Activated CD8-positive, alpha-beta memory T cell treated with anti-CD3 and anti-CD28 coated beads for 1 hour (primary cell): ENCODE measurements at places on chromosomes 5 and 9.

DNA sequence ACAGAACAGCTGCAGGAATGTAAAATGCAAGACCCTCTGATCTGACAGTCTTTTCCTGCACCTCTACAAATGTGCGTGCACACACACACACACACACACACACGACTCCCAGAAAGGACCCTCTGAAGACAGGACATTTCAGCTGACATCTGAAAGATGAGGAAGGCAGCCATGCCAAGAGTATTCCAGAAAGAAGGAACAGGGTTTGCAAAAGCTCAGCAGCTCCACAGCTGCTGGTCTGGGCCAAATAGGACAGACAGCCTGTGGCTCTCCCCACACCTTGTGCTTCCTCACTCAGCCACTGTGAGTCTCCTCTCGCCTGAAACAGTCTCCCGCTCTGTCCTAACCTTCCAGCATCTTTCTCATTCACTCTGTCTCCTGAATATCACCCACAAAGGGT is 189.0 kb downstream of the PALM2AKAP2 start:
- DNase-seq: no peak

GRCh38 chr5:59069438-59070079 is 486.7 kb downstream of the RAB3C start:
- no peak for DNase-seq

DNA sequence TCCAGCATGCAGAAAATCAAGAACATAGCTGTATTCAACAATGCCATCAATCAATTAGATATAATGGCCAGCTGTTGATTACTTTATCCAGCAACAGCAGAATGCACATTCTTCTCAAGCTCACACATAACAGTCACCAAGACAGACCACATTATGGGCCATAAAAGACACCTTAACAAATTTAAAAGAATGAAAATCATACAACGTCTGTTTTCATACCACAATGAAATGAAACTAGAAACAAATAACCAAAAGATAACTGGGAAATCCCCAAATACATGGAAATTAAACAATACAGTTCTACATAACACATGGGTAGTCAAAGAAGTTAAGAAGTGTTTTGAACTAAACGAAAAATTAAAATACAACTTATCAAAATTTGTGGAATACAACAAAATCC is 130.9 kb upstream of the GNA14 start:
- DNase-seq: no peak

DNA sequence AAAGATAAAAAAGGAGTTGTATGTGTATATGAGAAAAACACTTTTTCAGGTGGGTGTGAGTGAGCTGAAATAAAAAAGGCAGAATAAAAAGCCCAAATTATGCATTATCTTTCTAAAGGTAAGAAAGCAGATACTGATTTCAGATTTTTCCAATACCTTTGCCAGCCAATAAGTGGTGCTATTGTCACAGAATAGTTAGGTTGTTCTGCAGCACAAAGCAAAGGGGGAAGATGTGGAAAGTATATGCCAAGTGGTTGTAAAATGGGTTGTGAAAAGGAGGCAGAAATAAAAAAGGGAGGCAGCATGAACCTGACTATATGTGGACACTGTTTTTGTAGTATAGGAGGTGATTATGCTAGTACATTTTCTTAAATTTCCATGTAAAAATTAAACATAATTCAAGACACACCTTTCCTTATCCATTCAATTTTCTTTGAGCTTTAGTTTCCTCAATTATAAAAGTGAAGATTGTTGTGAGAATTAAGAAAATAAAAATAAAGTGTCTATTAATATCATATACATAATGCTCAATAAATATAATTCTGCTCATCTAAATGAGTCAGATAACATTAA is 106.7 kb downstream of the SMIM15 start:
- no peak for DNase-seq

DNA sequence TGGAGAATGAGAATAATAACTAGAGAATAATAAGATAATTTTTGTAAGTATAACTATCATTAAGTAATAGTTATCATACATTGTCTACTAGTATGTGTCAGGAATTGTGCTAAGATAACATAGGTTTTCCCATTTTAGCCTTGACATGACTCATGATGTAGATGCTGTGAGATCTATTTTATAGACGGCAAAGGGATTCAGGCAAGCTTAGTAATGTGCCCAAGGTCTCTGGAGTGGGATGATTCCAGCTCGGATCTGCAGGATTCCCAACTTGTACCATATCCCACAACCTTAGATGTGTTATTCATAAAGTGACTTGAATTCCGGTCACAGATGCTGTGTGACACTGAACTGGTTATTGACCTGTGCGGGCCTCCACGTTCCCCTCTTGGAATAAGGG is 51.5 kb downstream of the IL31RA start:
- no peak for DNase-seq

DNA sequence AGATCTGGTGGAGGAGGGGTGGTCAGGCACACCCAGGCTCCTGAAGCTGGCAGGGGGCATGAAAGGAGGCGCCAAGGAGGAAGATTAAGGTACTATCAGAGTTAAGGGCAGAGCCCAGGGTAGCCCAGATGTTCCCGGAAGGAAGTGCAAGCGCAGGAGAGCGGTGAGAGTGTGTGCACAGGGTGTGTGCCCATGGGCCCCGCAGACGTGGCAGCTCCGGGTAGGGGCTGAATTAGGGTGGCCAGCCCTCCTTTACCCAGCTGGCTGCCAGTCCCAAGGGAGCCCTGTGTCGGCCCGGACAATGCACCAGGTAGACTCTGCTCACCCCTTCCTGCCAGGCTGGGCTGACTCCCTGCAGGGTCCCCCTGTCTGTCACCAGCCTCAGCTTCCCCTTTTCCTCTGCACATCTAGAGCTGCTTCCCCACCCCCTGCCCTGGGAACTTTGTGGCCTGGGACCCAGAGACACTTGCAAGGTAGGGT is at the start of gene SMIM33:
Gene SMIM33, plus strand, starts transcription at position 184 of the 480 bp plus-strand sequence. Its CDS starts 118 bp downstream, at position 302.
- DNase-seq: no peak

DNA sequence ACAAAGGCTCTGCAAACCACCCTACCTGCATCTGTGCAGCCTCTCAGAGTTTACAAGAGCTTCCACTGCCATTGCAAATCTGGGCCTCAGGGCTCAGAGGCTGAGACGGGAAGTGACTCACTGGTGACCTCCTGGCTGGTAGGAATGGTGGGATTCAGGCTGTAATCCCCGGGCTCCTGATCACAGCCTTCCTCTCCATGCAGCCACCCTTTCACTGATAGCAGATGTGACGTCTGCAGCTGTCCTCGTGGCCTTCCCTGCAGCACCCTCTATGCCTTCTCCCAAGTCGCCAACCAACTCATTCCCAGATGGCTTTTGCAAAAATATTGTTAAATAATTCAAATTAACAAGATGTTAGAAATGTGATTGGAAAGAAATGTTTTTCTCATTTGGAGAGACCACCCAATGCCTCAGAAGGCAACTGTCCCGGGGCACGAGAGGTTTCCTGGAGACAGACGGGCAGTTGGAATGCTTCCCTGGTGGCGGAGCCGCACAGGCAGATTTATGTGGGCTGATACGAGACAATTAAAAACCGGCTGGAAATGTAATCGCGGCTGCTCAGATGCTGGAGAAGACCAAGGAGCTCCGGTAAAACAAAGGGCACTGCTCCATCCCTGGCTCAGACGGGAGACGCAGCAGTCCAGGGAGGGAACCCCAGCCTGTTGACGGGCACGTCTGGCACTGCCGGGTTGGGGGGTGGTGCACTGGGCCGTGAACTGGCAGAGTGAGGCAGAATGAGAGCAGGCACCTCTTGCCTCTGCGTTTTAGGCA is 34.4 kb upstream of the SLC25A51 start:
- DNase-seq: no peak

DNA sequence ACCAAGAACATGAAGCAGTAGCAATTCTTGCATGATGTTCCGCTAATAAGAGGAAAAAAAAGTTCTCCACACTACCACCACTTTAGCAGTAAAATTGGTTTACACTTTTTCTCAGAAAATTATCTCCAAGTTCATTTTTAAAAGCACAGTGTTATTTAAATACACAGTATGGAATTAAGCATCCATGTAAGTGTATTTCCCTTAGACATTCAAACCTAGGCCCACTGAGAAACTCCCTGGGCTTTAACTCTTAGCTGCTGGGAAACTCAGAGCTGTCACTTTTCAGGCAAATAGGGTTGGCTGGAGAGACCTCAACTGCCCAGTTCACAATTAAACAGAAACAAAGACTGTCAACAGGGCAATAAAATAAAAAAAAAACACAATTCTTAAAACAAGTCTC is 2.7 kb downstream of the GNAQ start:
- DNase-seq: no peak

DNA sequence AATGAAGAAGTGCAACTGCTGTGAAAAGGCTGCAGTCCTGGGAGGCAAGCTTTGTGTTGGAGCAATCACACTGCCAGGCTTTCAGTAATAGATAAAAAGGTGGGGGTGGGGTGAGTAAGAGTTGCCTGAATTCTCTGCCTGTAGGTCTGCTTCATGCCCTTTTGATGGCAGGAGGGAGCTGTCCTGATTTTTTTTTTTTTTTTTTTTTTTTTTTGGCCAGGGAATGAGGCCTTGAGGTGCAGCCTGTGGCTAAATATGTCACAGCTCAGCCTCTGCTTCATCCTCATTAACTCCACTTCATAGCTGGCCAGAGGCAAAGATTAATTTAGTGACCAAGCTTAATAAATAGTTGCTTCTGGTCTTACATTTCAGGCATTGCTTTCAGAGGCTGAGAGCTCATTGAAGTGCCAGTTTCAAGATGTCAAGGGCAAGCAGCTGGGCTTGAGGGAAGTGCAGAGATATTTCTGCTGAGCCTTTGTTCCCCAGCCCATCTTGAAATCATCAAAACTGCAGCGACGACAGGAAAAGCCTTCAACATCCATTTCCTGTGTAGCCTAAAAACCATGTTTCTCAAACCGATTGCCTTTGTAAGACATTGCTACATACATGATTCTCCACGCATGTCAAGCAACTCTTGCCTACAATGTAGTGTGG is 134.7 kb downstream of the MACIR start:
- DNase-seq: no peak
